COR-L47 (cell line): ENCODE measurements at places on chromosomes 12 and 14.

DNA sequence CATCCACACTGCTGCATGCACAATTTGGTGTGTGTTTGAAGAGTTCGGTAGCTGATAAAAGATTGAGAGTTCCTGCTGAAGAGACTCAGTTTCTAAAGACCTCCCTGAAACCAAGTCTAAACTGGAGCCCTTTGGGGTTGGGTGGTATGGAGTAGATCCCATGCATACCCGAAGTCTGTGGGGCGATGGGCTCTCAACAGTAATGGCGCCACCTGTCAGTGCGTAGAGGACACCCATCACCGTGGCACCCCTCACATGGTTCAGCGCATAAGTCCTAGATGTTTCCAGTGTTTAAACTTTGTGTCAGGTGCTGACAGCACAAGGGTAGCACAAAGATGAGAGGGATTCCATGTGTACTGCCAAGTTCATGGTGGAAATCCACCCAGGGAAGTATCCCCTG lies 85.9 kb downstream of the ESR2 start:
- no peak for DNase-seq

DNA sequence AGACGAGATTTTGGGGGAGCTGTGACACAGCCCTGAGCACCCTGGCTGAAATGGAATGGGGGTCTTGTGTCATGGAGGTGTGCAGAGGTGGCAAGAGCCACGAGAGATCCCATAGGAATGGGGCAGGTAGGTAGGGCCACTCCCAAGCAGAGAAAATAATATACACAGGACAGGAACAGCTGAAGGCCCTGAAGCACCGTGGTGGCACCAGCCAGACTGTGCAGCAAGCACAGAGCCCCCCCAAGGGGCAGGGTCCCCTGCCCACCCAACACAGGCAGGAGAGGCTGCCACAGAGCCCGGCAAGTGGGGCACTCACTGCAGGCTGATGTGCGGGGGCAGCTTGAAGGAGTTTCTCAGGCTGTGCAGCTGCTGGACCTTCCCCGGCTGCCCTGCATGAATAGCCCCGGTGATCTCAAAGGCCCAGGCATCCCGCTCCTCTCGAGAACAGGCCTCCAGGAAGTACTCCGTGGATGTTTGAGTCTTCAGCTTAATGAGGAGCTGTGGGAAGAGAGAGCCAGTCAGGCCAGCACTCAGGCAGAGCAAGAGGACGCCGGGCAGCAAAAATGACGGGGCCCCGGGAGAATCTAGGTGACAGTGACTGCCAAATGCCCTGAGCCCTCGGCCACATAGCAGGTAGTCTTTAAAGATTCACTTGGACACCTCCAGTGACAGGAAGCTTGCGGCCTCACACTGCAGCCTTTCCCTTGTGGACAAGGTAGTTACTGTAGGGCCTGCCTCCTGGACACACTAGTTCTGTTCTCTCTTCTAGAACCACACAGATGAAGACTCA lies 16.7 kb downstream of the PLEK2 start:
- DNase-seq: no peak

DNA sequence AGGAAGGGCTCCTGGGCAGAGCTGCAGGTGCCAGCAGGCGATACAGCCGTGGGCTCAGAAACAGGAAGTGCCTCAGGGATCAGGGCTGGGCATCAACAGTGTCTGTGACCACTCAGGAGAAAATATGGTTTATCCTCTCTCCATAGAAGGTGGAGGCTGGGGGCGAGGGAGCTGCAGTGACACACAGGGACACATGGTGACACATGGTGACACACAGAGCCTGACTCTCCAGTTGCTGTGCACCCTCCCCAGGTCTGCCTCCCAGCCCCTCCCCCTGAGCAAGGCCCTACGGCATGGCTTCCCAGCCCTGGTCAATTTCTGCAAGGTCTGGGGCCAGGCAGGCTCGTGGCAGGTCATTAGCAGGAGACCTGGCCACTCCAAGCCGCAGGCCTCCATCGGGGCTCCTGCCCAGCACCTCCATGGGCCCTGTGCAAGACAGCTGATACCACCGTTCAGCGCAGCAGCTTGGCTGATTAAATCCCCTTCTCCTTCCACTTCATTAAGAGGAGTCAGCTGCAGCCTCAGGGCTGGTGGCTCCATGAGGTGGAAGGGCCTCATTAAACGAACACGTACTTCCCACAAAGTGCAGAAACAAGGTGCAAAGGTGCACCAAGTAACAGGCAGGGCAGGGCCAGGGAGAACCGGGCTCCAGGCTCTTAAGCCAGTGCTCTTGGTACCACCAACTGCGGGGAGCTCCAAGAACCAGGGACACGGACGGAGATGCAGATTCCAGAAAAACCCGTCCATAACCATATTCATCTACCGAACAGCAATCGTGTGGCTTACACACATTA lies 60.7 kb downstream of the CCNK start:
- DNase-seq: peak; percentile 34

DNA sequence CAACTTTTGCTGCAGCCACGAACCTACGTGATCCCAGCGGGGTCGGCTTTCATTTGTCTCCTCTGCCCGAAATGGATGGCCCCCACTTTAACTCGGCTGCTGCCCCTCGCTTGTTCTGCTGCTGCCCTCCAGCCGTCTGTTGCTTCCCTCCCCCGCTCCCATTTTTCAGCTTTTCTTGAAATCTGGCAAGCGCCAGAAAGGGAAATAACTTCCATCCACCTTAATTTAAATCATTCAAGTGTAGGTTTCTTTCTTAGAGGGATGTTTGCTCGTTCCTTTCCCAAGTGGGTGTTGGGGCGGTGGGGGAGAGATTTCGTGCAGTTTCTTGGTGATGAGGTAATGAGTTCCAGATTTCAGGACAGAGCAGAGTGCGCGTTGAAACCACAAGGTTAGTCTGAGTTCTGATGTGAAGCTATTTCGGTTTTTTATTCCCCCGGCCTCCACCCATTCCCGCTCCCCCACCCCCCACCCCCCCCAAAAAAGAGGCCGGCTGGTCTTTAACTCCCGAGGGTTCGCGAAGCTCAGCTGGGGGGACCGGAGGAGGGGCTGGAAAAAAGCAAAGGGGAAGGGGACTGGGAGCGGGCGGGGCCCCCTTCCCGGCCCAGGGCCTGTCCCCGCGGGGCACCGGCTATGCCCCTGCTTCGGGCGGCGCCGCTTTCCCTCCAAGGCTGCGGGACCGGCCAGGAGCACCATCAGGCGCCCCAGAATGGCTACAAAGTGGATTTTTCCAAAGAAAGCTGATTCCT lies 2.2 kb upstream of the ZFP36L1 start:
- DNase-seq: no peak

- no peak for DNase-seq
These were observed 22.6 kb downstream of the PRKCH start for GRCh38 chr14:61343991-61344405.

DNA sequence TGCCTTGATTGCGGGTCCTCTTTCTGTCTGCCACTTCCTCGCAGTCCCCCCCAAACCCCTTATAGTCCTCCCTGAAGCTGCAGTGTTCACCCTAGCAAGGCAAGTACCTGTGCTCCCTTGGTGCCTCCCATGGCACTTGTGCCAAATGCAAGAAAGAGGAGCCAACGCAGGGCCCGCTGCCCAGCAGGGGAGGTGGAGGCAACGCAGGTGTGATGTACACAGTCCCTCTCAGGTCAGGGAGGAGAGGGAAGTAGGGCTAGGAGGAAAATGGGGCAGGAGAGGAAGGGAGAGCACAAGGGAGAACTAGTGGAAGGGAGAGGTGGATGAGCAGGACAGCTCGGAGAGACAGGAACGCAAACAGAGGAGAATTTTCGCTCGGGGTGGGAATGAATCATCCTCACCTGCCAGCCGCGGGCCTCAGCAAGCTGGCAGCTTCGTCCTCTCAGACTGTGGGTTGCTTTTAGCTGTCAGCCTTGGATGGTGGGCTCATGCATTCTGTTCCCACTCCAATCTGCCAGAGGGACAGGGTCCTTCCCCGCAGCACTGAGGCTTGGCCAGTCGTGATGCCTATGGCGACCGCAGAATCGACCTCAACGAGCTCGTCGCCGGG lies 357.0 kb downstream of the CACNA1C start:
- DNase-seq: no peak
